M059J (cell line): ENCODE measurements at places on chromosomes 5 and 9.

- DNase-seq = peak; percentile 18
These were observed 3.5 kb downstream of the IFNA2 start for GRCh38 chr9:21381448-21382339.

GRCh38 chr9:135864447-135865049 is 42.8 kb downstream of the CAMSAP1 start:
- DNase-seq = peak; percentile 47

DNA sequence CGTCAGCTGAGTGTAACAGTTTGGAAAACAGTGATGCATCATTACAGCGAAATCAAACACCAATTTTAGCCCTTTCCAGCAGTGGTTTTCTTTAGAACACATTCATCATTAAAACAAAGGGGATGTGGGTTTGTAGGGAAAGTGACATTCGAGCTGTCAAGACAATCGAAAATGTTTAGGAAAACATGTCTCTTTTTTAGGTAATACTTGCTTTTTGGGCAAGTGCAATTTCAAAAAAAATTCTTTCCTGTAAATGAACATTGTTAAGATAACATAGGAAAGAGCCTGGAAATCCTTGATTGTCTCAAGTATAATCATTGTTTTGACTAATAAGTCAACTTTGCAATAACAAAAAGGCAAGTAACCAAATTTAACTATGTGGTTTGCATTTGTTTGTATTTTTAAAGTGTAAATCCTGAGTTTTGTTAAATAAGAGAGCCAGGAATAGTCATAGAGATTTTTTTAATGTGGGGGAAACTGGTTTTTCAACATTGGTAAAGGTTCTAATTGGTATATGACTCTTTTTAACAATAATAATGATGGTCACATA is 182.5 kb downstream of the TTLL11 start:
- DNase-seq = peak; percentile 36

- peak; percentile 26 for DNase-seq
These were observed 532.2 kb upstream of the TUSC1 start for GRCh38 chr9:26210338-26210851.

DNA sequence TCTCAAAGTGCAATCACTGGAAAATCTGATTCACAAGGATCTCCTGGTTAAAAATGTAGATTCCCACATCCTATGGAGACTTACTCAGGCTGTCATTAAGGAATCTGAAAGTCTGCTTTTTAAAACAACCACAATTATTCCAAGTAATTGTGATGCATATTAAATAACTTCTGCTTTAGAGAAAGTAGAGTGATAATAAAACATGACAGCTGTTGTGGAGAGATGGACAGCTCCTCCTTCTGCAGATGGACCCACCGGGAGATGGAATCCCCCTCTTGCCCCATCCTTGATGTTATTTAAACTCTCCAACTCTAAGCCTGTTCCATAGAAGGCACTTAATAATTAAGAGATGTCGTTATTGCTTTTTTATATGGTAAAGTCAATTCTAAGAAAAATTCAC is 802.2 kb downstream of the CDH12 start:
- DNase-seq = no peak

- DNase-seq = no peak
These were observed 201.3 kb downstream of the MPDZ start for GRCh38 chr9:13078164-13078563.

GRCh38 chr9:128551657-128552152 is 682 bp upstream of the SPTAN1 start:
- no peak for DNase-seq

DNA sequence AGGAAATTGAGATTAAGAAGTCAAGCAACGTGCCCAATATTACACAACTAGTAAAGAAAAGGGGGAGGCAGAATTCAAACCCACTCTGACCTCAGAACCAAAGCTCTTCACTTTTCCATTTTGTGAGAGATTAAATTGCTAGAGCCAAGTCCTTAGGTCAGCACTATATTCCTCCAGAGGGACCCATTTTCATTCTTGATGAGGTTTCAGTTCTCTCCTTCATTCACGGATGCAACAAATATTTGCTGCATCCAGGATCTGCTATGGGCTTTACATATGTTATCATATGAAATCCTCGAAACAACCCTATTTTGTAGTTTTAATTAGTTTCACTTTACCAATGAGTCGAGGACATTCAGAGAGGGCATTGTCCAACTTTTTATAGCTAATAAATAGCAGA is 239.2 kb downstream of the EFNA5 start:
- no peak for DNase-seq

- no peak for DNase-seq
These were observed 42.1 kb downstream of the CMYA5 start for GRCh38 chr5:79731775-79732174.

DNA sequence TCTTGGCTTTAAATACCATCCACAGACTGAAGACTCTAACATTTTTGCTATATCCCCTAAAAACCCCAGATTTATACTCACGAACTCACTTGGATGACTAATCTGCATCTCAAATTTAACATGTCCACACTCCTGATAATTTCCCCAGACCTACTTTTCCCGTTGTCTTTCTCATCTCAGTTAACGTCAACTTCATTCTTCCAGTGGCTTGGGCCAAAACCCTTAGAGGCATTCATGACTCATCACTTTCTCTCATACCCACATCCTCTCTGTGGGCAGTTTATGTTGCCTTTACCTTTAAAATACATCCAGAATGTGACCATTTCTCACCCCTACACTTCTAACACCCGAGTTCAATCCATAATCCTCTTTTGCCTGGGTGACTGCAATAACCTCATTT is 96.7 kb downstream of the EDIL3 start:
- peak; percentile 95 for DNase-seq

DNA sequence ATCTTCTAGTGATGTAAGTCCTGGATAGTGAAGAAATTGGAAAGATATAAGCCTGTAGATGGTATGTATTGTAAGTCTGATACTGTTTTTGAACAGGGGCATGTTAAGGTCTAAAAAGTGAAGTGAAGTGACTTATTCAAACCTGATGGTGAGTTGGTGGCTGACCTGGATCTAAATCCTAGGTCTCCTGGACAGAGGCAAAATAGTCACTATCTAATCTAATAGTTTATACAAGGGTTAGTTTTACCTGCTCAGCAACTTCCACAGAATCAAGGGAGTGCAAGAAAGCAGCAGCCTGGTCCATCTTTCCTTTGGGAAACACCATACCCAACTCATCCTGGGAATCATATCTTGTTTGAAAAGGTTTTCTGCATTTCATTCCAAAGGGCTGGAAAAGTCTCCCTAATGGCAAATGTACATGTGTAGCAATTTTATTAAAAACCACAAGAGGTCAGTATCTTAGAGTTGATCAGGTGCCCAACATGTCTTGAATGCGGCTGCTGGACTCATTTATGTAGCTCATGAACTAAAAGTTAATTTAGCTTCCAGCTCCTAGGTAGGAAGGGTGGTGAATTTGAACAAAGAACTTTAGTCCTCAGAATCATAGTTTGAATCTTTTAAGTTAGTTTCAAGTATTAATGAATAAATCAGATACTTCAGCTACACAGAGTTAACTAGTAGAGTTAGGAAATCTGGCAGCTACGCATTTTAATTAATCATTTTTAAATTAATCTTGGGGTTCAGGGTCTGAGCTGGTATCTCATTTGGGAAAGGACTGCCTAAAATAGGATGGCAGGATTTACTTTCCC is 26.0 kb downstream of the SKP2 start:
- DNase-seq = peak; percentile 49

DNA sequence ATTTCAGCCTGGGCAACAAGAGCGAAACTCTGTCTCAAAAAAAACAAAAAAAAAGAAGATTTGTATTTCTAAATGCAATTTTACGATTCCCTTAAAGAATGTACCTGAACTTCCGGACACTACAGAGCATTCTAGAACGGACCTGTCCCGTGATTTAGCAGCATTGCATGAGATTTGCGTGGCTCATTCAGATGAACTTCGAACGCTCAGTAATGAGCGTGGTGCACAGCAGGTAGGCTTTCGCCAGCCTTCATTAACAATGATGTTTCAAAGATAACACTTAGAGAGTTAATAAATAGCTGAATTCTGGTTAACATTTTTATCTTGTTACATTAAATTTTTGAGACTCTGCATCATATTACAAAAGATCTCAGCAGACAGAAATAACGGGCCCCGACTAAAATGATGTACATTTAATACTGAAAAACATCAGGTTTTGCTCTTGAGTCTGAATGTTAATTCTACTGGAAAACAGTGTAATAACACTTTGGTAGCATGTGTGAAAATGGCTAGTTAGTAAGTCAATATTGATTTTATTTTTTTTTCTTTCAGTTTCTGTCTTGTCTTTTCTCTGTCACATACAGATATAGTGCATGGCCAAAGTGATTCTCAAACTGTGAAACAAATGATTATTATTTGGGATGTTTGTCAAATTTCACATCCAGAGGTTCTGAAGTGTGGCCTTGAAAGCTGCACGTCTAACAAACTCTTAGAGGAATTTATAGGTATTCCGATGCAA is 23.3 kb downstream of the CCNH start:
- DNase-seq = no peak

DNA sequence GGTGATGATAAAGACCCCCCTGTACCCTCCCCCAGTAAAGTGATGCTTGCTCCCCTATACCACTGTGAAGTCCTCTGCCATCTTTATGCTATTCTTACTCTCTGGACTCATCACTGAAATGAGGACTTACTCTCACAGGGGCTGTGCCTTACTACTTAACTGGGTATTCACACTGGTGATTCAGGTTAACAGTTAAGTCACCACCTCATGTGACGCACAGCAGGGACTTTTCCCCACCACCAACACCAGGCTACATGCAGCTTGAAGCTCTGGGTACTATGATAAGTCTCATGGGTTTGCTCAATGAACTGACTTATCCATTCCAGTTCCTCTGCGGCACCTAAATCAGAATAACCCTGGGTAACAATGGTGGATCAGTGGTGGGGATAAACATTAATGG is 163.7 kb downstream of the ELAVL2 start:
- DNase-seq = peak; percentile 27
